ENCODE measurements at places on chromosomes 11 and 22.

GRCh38 chr22:45703758-45704157 lies 32.1 kb downstream of the ATXN10 start:
- no peak for DNase-seq

- no peak for DNase-seq
Measured at GRCh38 chr11:93614173-93614722, 47.2 kb upstream of the CEP295 start.

DNA sequence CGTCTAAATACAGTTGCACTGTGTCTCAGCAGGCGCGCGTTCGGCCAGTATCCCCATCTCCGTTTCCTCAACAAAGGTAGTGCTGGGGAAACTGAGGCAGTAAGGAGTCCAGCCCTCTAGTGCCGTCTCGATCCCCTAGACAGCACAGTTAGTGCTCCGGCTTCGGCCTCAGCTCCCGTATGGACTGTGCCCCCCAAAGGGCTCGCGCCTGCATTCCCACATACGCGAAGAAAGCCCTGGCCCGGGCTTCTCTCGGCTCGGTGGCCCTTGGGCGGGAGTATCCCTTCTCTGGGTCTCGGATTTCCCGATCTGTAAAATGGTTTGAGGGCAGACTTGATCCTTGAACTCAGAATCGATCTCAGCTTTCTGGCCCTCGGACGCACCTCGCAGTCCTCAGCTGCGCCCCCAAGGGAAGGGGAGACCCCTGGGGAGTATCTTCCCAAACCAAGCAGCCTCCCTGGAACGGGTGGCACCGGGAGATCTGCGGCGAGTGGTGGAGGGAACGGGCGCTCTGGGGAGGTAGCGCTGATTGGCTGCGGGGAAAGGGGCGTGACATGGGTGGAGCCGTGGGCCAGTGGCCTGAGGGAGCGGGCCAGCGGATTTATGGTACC lies 759 bp upstream of the PEX16 start:
- peak; percentile 44 for DNase-seq

- no peak for DNase-seq
Measured at GRCh38 chr11:116126562-116126961, 622.3 kb upstream of the CADM1 start.

DNA sequence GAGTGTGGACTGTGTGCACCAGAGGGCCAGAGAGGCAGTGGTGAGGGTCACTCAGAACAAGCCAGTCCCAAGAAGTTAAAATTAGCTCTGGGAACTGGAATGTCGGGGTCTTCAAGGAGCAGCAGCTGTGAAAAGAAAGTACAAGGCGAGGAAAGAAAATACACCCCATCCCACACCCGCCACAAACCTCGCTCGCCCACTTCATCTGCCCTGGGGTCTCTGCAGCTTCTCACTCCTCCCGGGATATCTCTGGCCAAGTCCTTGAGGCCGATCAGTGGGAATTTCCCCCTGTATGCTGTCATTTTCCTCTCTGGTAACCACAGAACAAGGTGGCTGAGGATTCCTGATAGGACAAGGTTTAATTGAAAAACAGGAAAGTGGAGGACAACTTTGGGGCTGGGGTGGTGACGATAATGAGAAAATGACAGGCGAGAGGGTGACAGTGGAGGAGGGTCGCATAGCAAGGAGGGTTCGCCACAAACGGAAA lies 36.3 kb upstream of the TIMP3 start:
- no peak for DNase-seq

DNA sequence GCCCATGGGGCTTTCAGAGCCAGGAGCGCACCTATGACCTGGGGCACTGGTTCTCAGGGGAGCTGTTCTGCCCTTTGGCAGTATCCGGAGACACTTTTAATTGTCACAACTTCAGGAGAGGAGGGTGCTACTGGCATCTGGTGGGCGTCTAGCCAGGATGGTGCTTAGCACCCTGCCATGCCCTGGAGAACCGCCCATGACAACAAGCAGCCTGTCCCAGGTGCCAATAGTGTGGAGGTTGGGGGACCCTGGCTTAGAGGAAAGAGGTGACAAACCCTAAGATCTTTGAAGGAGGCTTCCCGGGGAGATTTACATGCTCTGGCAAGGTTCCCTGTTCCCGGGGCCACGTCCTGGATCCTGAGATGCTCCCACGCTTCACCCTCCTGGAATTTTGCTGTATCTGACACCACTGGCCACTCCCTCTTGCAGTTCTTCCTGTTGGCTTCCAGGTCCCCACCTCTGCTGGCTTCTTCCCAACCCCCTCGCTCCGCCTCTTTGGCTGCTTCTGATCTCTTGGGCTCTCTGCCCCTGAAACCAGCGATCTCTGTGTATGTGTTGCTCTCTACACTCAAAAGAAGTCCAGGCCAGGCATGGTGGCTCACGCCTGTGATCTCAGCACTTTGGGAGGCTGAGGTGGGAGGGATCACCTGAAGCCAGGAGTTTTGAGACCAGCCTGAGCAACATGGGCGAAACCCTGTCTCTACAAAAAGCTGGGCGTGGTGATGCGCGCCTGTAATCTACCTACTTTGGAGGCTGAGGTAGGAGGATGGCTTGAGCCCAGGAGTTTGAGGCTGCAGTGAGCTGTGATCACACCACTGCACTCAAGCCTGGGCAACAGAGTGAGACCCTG lies 31.1 kb downstream of the FADS3 start:
- DNase-seq = no peak

All from GM04504 (cell line).